ENCODE measurements at places on chromosomes 3 and 15.
A peak's percentile ranks its signal among the peaks of the same experiment; 100 is the strongest.

DNA sequence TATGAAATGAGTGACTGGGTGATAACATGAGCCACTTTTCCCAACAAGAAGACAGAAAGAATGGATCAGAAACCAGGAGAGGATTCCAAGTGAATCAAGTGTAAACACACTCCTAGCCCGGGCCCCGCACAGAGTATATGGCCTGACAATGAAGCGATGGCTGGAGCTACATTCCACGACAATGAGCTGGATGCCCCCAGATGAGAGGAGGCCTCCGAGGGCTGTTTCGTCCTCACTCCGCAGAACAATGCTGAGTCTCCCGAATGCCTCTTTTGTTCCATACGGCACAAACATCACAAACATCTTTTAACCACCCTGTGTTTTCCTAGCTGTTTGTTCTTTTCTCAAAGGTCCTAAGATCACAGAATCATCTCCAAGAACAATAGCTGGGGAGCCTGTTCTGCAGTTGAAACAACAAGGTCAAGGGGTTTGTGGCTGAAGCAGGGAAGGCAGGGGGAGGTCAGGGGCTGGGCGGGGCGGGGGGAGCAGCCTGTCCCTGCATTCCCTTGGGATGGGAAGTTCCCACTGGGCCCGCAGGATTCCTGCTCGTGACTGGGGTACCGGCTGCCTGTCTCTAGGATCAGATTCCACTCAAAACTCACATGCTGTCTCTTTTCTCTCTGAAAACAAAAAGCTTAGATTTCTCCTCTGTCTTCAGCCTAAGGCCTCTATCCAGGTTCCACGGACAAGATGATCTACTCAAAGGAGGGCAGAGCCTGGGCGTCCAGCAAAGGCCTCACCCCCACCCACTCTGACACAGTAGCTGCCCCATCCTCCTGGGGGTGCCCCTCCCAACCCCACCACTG is 151.3 kb downstream of the XXYLT1 start:
- H3K27ac ChIP-seq: peak overlapping the region; percentile 63
- H3K4me3 ChIP-seq: no peak overlapping the region
- peaks cover 77% of the 10 kb centered on the region for H3K4me1 ChIP-seq
- peaks cover 6% of the 10 kb centered on the region for H3K27me3 ChIP-seq
- H3K36me3 ChIP-seq: no peaks in the 10 kb centered on the region
- DNase-seq: peak; percentile 33

DNA sequence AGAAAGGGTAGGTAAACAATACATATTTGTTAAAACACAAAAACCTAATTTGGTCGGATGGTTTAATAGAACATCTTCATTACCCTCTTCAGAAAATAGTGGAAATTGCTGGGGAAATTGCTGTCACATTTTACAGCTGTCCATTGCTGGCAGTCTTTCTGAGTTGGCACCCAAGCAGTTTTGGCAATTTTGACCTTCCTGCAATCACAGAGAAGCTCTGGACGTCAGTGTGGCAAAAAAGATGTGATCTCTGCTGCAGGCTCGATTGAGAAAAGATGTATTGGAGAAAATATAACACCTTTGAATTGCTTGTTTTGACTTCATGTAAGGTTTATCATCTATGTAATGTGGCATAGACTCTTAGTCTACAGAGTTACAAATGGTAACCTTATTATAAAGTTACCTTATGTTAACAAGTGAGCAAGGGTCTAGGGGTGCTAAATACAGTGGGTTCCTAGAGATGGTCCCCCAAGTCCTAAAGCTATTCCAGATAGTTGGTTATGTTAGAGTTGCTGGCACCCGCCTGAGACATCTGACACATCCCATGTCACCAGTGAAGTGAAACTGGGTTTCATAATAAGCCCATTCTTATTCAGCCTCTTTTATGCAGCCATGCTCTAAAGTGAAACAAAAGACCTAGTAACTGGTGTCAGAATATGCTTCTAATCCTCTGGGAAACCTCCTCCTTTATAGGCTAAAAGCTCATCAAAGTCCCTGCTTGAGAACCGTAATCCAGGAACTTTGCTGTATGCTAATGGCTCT is 14.0 kb downstream of the UBE2E1 start:
- peaks cover 39% of the 10 kb centered on the region for H3K4me1 ChIP-seq
- H3K27ac ChIP-seq: no peak overlapping the region
- H3K36me3 ChIP-seq: peaks cover 57% of the 10 kb centered on the region

GRCh38 chr3:66037330-66037985 is 1.3 kb downstream of the MAGI1 start:
- DNase-seq: peak; percentile 39
- peaks cover 8% of the 10 kb centered on the region for H3K36me3 ChIP-seq
- H3K27me3 ChIP-seq: peaks cover 7% of the 10 kb centered on the region

GRCh38 chr3:174951034-174951433 is 91.9 kb downstream of the NAALADL2 start:
- H3K27ac ChIP-seq: no peak overlapping the region
- H3K36me3 ChIP-seq: no peaks in the 10 kb centered on the region
- no peaks in the 10 kb centered on the region for H3K4me1 ChIP-seq
- H3K4me3 ChIP-seq: no peak overlapping the region
- DNase-seq: no peak

DNA sequence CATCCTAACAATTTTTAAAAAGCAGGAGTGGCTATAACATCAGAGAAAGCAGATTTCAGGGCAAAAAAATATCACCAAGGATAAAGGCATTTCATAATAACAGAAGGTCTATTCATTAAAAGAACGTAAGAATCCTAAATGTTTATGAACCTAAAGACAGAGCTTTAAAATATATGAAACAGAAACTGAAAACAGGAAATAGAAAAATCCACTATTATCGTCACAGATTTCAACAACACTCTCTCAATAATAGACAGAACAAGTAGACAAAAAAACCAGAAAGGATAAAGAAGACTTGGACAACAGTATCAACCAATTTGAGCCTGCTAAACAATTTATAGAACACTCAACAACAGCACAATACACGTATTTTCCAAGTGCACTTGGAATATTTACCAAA is 71.4 kb downstream of the FBXL22 start:
- no peaks in the 10 kb centered on the region for H3K27me3 ChIP-seq
- DNase-seq: no peak
- no peak overlapping the region for H3K4me3 ChIP-seq
- H3K36me3 ChIP-seq: peaks cover 67% of the 10 kb centered on the region
- H3K27ac ChIP-seq: no peak overlapping the region

- peaks cover 11% of the 10 kb centered on the region for H3K27me3 ChIP-seq
- H3K27ac ChIP-seq: no peak overlapping the region
- no peaks in the 10 kb centered on the region for H3K36me3 ChIP-seq
Measured at GRCh38 chr3:157409516-157409915, 27.1 kb upstream of the PTX3 start.

DNA sequence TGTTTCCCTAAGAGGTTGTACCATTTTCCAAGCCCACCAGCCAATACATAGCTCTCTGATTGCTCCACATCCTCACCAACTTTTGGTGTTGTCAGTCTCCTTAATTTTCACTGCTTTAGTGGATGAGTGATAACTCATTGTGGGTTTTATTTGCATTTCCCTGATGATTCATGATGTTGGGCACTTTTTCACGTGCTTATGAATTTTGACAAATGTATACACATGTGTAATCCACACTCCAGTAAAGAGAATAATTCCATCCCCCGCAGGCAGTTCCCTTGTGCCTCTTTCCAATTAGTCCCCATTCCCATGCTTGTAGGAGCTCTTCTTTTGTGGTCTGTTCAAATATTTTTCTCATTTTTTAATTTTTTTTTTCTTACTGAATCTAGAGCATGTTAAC is 52.4 kb downstream of the ANP32A start:
- DNase-seq: no peak
- H3K27ac ChIP-seq: no peak overlapping the region
- H3K4me3 ChIP-seq: no peak overlapping the region
- peaks cover under 1% of the 10 kb centered on the region for H3K27me3 ChIP-seq
- peaks cover 8% of the 10 kb centered on the region for H3K4me1 ChIP-seq

GRCh38 chr3:160540551-160540950 is 24.8 kb downstream of the KPNA4 start:
- no peak for DNase-seq
- H3K4me1 ChIP-seq: no peaks in the 10 kb centered on the region
- H3K36me3 ChIP-seq: peaks cover 45% of the 10 kb centered on the region

- H3K27me3 ChIP-seq: peaks cover 3% of the 10 kb centered on the region
- H3K4me3 ChIP-seq: no peak within 1 kb of the TSS
- H3K27ac ChIP-seq: peak within 1 kb of the TSS; percentile 8
- peaks cover 14% of the 10 kb centered on the region for H3K36me3 ChIP-seq
- peaks cover 15% of the 10 kb centered on the region for H3K4me1 ChIP-seq
- DNase-seq: no peak
Measured at GRCh38 chr3:149377408-149378364, at the start of gene TM4SF1. Gene TM4SF1, minus strand, starts transcription at chr3:149377649. Its CDS starts 102 bp downstream, at chr3:149377547.

DNA sequence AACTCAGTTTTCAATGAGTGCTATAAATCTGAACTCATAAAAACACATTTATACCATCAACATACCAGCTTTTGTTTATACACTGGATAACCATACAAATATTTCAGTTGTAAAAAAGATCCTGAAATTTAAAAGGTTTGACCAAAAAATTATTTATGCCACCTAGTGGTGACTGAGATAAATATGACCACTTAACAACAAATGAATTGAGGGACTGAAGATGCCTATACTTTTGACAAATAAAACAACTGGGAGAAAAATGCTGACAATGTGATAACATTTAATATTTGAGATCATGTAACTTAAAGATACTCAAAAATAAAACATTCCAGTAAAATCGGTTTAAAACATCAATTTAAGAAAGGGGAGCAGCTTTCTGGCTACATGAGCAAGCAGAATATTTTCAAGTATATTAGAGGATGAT is 30.4 kb downstream of the ATG3 start:
- H3K4me1 ChIP-seq: no peaks in the 10 kb centered on the region
- DNase-seq: no peak
- no peak overlapping the region for H3K27ac ChIP-seq

- no peak overlapping the region for H3K27ac ChIP-seq
- no peak for DNase-seq
- H3K4me1 ChIP-seq: peaks cover 5% of the 10 kb centered on the region
- no peaks in the 10 kb centered on the region for H3K36me3 ChIP-seq
- H3K27me3 ChIP-seq: no peaks in the 10 kb centered on the region
- H3K4me3 ChIP-seq: no peak overlapping the region
Measured at GRCh38 chr3:58965865-58966264, 84.0 kb downstream of the CFAP20DC start.

DNA sequence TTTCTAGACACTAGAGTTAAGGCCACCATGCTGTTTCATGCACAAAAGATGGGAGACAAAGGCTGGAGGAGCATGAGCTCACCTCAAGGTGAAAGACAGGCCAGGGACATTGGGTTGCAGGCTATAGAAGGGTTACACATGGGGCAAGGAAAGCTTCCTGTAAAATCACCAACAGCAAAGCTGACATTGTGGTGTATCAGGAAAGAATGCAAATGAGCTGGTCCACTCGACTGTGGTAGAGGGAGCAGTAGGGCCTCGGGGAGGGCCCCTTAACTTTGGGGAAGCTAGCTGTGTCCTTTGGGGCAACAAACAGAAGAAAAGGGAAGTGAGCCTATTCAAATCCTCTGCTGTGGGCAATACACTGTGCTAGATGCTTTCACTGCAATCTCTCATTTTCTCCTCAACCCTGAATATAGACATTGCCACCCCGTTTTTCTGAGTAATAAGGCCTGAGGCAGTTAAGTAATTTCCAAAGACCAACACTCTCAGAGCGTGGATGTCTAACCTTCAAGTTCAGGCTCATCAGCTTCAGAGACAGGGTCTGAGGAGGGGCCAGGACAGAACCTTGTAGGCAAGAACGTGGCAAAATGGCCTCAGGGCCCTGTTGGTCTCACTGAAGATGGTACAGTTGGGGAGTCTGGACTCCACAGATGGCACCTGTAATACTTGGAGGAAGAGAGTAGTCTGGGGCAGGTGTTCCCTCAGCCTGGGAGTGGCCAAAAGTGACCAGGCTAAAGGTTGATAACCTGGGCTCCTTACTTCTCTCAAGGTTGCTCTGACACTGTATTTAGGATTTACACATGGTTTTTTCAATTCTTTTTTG is 24.1 kb downstream of the CX3CR1 start:
- no peaks in the 10 kb centered on the region for H3K36me3 ChIP-seq
- H3K4me1 ChIP-seq: peaks cover 12% of the 10 kb centered on the region
- no peak overlapping the region for H3K27ac ChIP-seq

DNA sequence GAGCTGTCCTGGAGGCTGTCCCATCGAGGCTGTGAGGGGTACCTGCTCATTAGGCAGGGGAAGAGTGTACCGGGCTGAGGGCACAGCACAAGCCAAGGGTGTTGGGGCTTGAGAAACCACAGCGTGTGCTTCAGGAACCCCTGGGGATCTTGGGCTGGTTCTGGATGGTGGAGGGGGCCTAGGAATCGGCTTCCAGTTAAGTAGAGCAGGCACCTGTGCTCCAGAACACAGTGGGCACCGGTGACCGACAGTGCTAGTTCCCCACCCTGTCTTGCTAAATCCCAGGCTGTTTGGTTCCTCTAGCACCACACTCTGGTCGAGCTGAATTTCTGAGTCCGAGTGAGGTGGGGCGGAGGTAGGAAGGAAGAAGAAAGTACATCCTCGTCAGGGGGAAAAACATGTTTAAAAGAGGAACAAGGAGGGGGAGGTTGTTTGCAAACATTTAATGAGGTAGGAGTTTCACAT is 29.1 kb downstream of the SLC6A6 start:
- no peak overlapping the region for H3K4me3 ChIP-seq
- no peak for DNase-seq
- H3K4me1 ChIP-seq: peaks cover 48% of the 10 kb centered on the region
- H3K27ac ChIP-seq: peak overlapping the region; percentile 59

DNA sequence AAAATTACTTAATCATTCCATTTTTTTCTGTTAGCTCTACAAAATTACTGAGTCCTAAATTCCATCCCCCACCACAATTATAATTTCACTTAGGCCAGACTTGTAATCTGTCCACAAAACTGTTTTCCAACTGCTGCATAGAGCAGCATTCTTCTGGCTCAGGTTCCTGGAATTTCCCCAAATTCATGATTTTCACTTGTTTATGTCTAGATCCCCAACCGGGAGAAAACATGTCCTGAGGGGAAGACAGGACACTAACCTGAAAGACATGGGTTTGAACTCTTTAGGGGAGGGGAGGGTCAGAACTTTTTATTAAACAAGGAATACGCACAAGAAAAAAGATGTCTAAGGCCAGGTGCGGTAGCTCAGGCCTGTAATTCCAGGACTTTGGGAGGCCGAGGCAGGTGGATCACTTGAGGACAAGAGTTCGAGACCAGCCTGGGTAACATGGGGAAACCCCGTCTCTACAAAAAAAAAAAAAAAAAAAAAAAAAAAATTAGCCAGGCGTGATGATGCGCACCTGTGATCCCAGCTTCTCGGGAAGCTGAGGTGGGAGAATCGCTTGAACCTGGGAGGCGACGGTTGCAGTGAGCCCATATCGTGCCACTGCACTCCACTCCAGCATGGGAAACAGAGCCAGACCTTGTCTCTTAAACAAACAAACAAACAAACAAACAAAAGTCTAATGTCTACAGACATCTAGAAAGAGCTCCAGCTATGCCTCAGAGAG is 1.5 kb downstream of the ETFA start:
- no peaks in the 10 kb centered on the region for H3K27me3 ChIP-seq
- peaks cover 40% of the 10 kb centered on the region for H3K4me1 ChIP-seq
- H3K36me3 ChIP-seq: peaks cover 39% of the 10 kb centered on the region
- H3K27ac ChIP-seq: peak overlapping the region; percentile 90
- no peak for DNase-seq

Measured in nephron progenitor cell (in vitro differentiated cells).